CD4-positive, alpha-beta T cell treated with Interleukin-15 for 4 hours (primary cell): ENCODE measurements at places on chromosomes 11 and 22.

GRCh38 chr11:81658722-81659121 lies 1074.9 kb downstream of the FAM181B start:
- DNase-seq, result no peak

- DNase-seq, result peak; percentile 91
Observed at GRCh38 chr11:117828611-117829368, 4.2 kb upstream of the FXYD2 start.

DNA sequence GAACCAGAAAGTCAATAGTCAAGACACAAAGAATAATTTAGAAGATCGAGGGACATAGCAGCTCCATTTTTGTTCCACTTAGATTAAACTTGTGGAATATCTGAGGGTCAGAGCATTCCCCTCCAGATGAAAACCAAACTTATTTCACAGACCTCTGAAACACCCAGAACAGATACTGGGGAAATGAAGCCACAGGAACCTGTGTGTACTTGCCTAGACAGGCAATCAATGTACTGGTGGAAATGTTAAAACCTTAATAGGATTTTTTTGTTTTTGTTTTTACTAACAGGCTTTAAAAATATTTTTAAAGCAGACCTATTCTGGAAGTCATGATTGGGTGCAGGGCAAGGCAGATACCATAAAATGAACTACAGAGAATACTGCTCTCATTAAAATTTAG lies 4.1 kb upstream of the FAR1 start:
- no peak for DNase-seq

- peak; percentile 5 for DNase-seq
Observed at GRCh38 chr22:26172389-26172990, 3.2 kb downstream of the SEZ6L start.

GRCh38 chr11:28618416-28618815 lies 510.2 kb downstream of the METTL15 start:
- DNase-seq, result no peak

DNA sequence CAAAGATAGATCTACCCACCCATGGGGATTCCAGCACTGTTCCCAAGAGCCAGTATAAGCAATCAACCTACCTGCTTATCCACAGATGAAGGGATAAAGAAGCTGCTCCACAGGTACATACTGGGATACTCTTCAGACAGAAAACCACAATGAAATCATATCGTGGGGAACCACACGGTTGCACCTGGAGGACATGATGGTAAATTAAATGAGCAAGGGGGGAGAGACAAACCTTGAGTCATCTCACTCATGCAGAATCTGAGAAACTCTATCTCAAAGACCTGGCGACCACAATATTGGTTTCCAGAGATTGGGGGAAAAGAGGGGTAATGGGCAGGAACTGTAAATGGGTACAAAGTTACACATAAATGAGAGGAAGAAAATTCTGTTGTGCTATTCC lies 14.5 kb downstream of the RGL4 start:
- peak; percentile 20 for DNase-seq

GRCh38 chr11:66983275-66983924 lies 8.3 kb downstream of the C11orf86 start:
- no peak for DNase-seq

DNA sequence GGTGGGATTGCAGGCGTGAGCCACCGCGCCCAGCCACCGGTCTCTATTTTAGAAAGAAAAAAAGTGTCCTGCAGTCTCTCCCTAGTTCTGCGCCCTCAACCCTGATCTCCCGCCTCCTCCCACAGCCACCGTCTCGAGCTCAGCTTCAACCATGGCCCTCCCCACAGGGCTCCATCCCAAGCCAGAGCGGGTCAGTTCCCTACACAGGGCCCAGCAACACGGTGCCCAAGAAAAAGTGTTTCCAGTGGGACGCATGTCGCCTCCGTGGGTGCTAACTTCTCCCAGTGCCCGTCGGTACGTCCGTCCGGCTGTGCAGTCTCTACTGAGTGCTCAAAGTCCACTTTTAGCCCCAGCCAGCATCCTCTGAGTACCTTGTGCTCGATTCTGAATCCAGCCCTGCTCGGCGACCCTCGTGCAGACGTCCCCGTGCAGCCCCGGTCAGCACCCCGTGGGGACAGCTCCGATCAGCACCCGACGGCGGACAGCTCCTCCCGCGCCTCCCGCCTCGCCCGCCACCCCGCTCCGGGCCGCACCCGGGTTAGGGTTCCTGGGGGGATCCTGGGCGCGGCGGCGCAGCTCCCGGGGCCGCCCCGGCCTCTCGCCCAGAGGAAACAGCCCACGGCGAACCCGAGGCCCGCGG lies 657 bp upstream of the MAPK8IP2 start:
- peak; percentile 44 for DNase-seq

GRCh38 chr11:36840378-36840777 lies 242.3 kb upstream of the RAG2 start:
- DNase-seq, result no peak
